ENCODE measurements at places on chromosomes 13 and 19.
A peak's percentile ranks its signal among the peaks of the same experiment; 100 is the strongest.

- DNase-seq = no peak
These were observed 218.6 kb downstream of the MTUS2 start for GRCh38 chr13:29038700-29039099.

- DNase-seq = no peak
These were observed 1086.1 kb upstream of the MIR17HG start for GRCh38 chr13:90261343-90261742.

GRCh38 chr13:110092831-110093247 is 214.1 kb downstream of the COL4A1 start:
- DNase-seq = no peak

GRCh38 chr13:98977568-98978265 is at the start of gene DOCK9:
Gene DOCK9 (minus strand): TSS chr13:98978064. CDS start chr13:98977909, 155 bp downstream.
- no peak for DNase-seq

DNA sequence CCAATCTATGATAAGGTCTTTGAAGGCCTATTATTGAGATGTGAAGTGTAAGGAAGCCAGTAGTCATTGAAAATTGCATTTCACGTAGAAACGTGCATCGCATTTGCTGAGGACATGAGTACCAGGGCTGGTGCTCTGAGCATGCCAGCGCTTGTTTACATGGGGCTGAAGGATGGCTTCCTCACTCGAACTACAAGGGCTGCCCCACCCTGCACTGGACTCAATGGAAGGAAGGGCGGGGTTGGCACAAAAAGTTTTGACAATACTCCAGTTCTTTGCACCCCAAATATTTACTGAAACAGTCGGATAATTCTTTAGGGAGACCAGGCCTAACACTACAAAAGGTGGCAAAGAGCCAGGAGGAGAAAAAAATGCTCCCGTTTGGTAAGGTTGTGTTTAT is 28.9 kb upstream of the MED4 start:
- no peak for DNase-seq

- no peak for DNase-seq
These were observed 51.8 kb downstream of the MLLT1 start for GRCh38 chr19:6227936-6228325.

GRCh38 chr19:947707-948539 is 22.1 kb downstream of the ARID3A start:
- no peak for DNase-seq

- DNase-seq = no peak
These were observed 125.4 kb upstream of the ABCC4 start for GRCh38 chr13:95426631-95427030.

GRCh38 chr19:38287604-38288003 is 16.4 kb upstream of the C19orf33 start:
- no peak for DNase-seq

GRCh38 chr13:80376554-80376953 is 35.6 kb upstream of the SPRY2 start:
- no peak for DNase-seq

DNA sequence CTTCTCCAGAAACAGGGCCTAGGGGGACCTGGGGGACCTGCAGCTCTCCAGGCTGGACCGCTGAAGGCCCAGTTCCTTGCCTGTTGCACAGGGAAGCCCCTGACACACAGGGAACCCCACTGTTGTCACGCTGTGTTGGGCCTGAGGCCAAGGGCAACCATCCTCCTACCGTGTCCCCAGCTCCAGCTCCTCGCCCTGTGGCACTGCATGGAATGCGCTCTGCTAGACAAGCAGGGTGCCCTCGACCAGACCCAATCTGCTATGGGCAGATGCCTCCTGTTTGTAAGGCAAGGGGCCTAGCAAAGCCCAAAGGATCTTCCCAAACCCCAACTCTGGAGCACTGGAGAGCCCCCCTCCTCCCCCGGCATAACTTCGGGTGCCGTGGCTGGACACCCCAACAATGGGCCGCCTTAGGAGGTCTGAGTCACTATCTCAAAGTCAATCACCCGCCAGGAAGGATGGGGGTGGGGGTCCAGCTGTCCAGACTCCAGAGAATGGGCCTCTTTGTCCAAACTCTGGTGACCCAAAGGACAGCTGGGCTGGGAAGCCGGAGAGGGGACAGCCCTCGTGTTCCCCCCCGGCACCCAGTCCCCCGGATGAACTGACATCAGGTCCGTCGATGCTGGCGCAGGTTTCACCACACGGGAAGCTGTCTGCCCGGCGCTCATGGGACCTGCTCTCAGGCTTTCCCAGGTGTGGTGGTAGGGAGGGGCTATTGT is 3.7 kb downstream of the BRSK1 start:
- no peak for DNase-seq

- DNase-seq = peak; percentile 24
These were observed 290.9 kb upstream of the SOX21 start for GRCh38 chr13:95003019-95003813.

GRCh38 chr19:31175564-31176348 is 173.5 kb downstream of the TSHZ3 start:
- DNase-seq = no peak

DNA sequence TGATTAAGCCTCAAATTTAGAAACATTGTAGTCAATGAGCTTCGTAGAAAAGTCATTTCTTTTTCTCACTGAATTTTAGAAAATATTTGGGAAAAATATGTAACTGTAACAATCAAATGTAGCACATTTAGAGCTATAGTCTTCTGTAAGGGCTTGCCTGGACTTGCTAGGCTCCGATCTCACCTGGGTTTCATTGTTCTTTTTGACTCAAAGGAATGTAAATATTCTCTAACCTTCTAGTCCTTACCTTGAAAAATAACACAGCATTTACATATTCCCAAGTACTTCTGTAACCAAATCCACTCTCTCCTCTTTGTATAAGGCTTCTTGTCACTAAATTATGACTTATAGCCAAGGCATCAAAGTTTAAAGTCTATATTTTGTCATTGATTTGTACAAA is 2.9 kb upstream of the UFM1 start:
- no peak for DNase-seq

All from NCI-H524 (cell line).